D341Med (cell line): ENCODE measurements at places on chromosomes 2 and 18.
A peak's percentile ranks its signal among the peaks of the same experiment; 100 is the strongest.

- DNase-seq, result no peak
Observed at GRCh38 chr2:10777111-10777841, 35.3 kb downstream of the PDIA6 start.

DNA sequence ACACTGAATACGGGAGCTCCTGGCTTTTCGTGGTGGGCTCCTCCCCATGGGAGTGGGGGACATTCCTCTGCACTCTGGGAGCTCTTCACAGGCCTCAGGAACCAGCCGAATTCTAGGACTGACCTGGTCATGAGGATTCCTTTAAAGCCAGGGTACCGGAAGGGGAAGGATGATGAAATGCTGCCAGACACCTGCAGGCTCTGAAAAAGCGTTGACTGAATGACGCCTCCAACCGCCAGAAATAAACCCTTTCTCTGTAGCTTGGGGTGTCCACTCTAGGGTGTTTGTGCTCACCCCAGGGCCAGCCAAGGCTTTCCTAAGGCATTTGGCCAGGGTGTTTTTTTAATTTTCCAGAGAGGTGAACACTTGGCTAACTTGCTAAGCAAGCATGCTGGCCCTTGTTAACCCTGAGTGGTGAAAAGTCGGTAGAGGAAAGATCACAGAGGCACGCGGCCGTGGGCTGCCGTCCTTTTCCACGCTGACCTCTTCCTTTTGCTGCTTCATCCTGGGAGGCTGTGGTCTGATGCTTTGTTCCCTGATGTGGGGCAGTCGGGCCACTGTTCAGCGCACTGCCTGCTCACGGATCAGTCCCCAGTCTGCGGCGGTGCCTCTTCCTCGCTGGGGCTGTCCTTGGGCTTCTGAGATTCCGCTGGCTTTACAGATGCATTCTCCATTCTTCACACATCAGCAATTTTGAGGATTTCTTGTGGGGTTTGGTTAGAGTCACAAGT, 32.0 kb downstream of the IMPA2 start:
- DNase-seq, result peak; percentile 34

- no peak for DNase-seq
Observed at GRCh38 chr2:206011018-206011614, 74.9 kb downstream of the INO80D start.

DNA sequence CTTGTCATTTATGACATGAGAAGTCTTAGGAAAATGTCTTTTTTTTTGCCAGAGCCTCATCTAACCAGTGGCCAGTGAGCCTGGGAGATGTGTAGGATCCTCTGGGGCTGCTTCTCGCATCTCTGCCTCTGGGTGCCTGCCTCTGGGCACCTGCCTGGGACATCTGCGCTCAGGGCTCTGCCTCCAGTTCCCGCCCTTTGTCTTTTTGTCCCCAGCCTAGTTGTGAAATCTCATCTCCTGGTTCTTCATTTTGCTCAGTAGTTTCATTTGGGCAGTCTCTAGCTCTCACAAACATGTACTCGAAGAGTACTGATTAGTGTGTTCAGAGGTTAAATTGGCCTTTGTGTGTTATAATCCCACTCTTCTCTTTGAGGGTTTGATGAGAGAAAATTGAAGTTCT, 92.0 kb downstream of the LTBP1 start:
- no peak for DNase-seq

DNA sequence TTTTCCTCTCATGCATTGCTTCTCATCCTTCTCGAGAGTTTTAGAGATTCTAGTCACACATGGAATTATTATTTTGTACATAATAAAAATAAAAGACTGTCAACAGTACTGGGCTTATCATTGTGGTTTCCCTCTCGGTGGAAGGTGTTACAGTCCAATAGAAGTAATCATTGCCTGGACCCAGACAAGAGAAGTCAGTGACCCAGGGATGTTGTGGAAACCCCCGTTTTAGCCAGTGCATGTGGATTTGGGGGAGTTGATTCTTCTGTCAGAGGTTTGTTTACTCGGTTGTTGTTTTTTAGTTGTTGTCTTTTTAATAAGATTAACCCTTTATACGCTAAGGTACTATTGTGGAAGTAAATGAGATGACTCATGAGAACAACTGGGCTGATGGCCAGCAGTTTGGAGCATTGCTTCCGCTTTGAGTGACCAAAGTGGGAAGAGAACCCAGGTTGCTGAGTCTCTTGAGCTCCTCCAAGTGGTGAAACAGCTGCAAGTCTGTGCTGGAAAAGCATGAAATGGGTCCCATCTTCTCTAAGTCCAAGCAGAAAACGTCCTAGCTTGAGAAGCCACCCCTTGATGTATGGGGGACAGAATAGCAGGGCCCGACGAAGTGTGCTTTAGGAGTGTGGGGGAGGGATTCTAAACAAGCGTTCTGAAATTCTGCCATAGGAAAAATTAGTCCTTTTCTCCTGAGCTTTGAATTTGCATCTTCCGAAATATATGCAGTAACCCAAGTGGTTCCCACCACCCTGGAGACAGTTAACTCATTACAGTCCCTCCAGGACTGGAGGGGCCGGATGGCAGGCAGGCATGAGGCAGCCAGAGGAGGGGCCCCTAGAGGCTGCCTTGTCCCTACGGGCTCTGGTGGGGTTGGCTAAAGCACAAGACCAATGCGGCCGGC, 61.8 kb upstream of the GPR45 start:
- no peak for DNase-seq

- peak; percentile 40 for DNase-seq
Observed at GRCh38 chr2:71299507-71299906, 32.1 kb upstream of the ZNF638 start.

GRCh38 chr18:63299837-63300745, 19.5 kb downstream of the BCL2 start:
- DNase-seq, result no peak
